ENCODE measurements at places on chromosomes 3 and 15. TPM values are rescaled to one million over a fixed set of nuclear protein-coding genes. Genes with fewer than 3 reads are reported as not detected.

GRIP2 gene
- not detected for total RNA-seq

CLDN18 gene
- total RNA-seq: not detected

ESYT3 gene
- not detected for total RNA-seq

C3orf52 gene
- total RNA-seq: 0.34 TPM

ARPP19 gene
- 55.8 TPM for total RNA-seq

CBLB gene
- 25.4 TPM for total RNA-seq

TMEM108 gene
- not detected for total RNA-seq

PLA2G4E gene
- total RNA-seq: not detected

B3GNT5 gene
- total RNA-seq: 8.2 TPM

MED12L gene
- total RNA-seq: 0.05 TPM

PLSCR4 gene
- 139 TPM for total RNA-seq

ARL14 gene
- not detected for total RNA-seq

PCOLCE2 gene
- 65.1 TPM for total RNA-seq

TMC3 gene
- not detected for total RNA-seq

MYLK gene
- total RNA-seq: 2.8 TPM

RIOX2 gene
- total RNA-seq: 24.0 TPM

ROBO2 gene
- not detected for total RNA-seq

WNT5A gene
- total RNA-seq: 7.4 TPM

GCSAM gene
- total RNA-seq: not detected

SELENOS gene
- 57.1 TPM for total RNA-seq

TCAIM gene
- 22.2 TPM for total RNA-seq

ADAMTS7 gene
- 12.6 TPM for total RNA-seq

B3GALNT1 gene
- total RNA-seq: 12.4 TPM

ARGFX gene
- total RNA-seq: not detected

GRAMD1C gene
- total RNA-seq: 1.6 TPM

VEPH1 gene
- total RNA-seq: 25.2 TPM

VIPR1 gene
- total RNA-seq: 0.31 TPM
